ENCODE measurements at places on chromosomes 6 and 20. TPM values are rescaled to one million over a fixed set of nuclear protein-coding genes. Genes with fewer than 3 reads are reported as not detected.

Gene HLA-G
- not detected for polyA plus RNA-seq

Gene RIPOR3
- polyA plus RNA-seq: 0.23 TPM

Gene TGM3
- polyA plus RNA-seq: 0.72 TPM

Gene TAAR8
- not detected for polyA plus RNA-seq

Gene RAET1G
- polyA plus RNA-seq: 0.64 TPM

Gene PHACTR2
- 15.3 TPM for polyA plus RNA-seq

Gene GLP1R
- not detected for polyA plus RNA-seq

Gene HDGFL1
- not detected for polyA plus RNA-seq

Gene FOXC1
- polyA plus RNA-seq: 52.5 TPM

Gene SAMD10
- polyA plus RNA-seq: 2.0 TPM

Gene NRSN1
- polyA plus RNA-seq: not detected

Gene UTRN
- 20.1 TPM for polyA plus RNA-seq

Gene DEFB127
- not detected for polyA plus RNA-seq

Gene CDKAL1
- polyA plus RNA-seq: 3.4 TPM

Gene ZC2HC1B
- not detected for polyA plus RNA-seq

Gene B3GALT4
- polyA plus RNA-seq: 8.3 TPM

Gene C20orf144
- not detected for polyA plus RNA-seq

Gene SPATS1
- not detected for polyA plus RNA-seq

Gene SLC22A16
- 0.38 TPM for polyA plus RNA-seq

Gene SLC35D3
- polyA plus RNA-seq: not detected

Gene AKAP12
- polyA plus RNA-seq: 69.3 TPM

Gene TLDC2
- polyA plus RNA-seq: 4.1 TPM

Gene EYA2
- 2.8 TPM for polyA plus RNA-seq

Gene MCM3
- polyA plus RNA-seq: 21.6 TPM

Gene VSTM2L
- polyA plus RNA-seq: not detected

Gene VNN1
- 21.8 TPM for polyA plus RNA-seq

Gene ASF1A
- polyA plus RNA-seq: 12.4 TPM

Gene TMEM244
- polyA plus RNA-seq: not detected

Gene BMP7
- not detected for polyA plus RNA-seq

Gene GHRH
- not detected for polyA plus RNA-seq

Gene TFAP2D
- polyA plus RNA-seq: not detected

Gene ARHGAP40
- not detected for polyA plus RNA-seq

Gene ESR1
- 0.13 TPM for polyA plus RNA-seq

Gene BLCAP
- 35.2 TPM for polyA plus RNA-seq

Gene SFTA2
- polyA plus RNA-seq: not detected

Data from aorta (tissue), 5 donors.